RWPE2 (cell line): ENCODE measurements at places on chromosomes 3 and 15.

DNA sequence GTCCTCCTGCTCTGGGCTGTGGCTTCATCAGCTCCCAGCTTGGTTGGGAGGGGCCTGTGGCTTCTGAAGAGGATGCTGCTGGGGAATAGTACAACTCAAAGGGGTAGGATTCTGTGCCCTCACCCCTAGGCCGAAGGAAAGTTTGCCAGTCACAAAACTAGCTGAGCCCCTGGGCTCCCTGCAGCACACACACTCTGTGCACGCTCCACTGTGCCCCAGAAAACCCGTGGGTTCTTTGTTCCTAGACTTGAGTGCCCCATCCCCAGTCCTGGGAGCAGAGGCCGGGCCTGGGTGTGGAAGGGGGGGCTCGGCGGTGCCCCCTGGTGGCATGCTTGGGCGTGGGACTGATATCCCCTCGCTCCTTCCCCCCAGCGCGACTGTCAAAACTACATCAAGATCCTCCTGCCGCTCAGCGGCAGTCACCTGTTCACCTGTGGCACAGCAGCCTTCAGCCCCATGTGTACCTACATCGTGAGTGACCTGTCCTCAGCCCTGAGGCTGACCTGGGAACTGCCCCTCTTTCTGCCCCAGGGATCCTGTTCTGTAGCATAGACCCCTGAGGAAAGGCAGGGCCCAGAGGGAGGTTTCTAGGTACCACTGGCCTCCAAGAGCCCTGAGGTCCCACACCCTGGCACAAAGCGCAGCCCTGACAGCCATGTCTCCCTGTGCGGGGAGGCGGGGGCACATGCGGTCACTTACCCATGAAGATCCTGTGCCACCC is 14.2 kb downstream of the CIB1 start:
- DNase-seq = no peak

- DNase-seq = no peak
These were observed 228.8 kb upstream of the PEX5L start for GRCh38 chr3:180265551-180265950.

DNA sequence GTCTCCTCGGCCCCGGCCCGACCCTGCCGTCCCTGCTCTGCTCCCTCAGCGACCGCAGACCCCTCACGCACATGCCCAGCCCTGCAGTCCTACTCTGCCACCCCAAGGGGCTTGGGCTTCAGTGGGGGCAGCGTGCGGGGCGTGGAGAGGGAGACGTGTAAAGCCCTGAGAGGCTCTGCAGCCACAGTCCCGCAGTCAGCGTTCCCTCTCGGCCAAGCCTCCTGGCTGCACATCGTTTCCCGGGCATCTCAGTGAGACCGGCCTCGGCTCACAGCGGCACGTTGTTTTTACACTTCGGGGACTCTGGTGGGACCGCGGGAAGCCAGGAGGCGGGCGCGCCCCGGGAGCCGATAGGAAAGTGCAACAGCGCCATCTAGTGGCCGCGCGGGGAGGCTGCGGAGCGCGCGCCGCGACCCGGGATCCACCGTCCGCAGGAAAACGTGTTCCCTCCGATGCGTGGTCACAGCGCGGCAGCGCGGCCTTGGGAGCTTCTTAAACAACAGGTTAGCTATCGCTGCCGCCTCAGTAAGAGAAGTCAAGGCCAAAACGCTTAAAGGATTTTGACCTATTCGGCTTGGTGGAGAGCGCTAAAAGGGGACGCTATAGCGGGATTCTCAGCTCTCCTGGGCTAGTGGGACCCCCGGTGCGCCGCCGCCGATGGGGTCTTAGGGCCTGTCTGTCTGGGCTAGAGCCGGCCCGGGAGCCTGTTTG is 226.8 kb upstream of the IGF1R start:
- no peak for DNase-seq

GRCh38 chr3:110569073-110569472 is 502.5 kb upstream of the NECTIN3 start:
- DNase-seq = no peak

- no peak for DNase-seq
These were observed 405.9 kb downstream of the SOX2 start for GRCh38 chr3:182117583-182117982.
